ENCODE measurements at places on chromosomes 13 and 19. TPM values are rescaled to one million over a fixed set of nuclear protein-coding genes. Genes with fewer than 3 reads are reported as not detected.

TNFSF11 gene
- not detected for polyA plus RNA-seq

DOCK6 gene
- polyA plus RNA-seq, result 8.9 TPM

RASIP1 gene
- polyA plus RNA-seq, result 0.61 TPM

LRRC8E gene
- 4.1 TPM for polyA plus RNA-seq

NPAS1 gene
- polyA plus RNA-seq, result 0.36 TPM

ELANE gene
- polyA plus RNA-seq, result not detected

ZSWIM4 gene
- 3.4 TPM for polyA plus RNA-seq

LMTK3 gene
- 0.25 TPM for polyA plus RNA-seq

APC2 gene
- polyA plus RNA-seq, result 0.09 TPM

CYP2A6 gene
- polyA plus RNA-seq, result not detected

GRCh38 chr13:23658929-23659541 is 88.8 kb downstream of the TNFRSF19 start:
- DNase-seq, result no peak

DNA sequence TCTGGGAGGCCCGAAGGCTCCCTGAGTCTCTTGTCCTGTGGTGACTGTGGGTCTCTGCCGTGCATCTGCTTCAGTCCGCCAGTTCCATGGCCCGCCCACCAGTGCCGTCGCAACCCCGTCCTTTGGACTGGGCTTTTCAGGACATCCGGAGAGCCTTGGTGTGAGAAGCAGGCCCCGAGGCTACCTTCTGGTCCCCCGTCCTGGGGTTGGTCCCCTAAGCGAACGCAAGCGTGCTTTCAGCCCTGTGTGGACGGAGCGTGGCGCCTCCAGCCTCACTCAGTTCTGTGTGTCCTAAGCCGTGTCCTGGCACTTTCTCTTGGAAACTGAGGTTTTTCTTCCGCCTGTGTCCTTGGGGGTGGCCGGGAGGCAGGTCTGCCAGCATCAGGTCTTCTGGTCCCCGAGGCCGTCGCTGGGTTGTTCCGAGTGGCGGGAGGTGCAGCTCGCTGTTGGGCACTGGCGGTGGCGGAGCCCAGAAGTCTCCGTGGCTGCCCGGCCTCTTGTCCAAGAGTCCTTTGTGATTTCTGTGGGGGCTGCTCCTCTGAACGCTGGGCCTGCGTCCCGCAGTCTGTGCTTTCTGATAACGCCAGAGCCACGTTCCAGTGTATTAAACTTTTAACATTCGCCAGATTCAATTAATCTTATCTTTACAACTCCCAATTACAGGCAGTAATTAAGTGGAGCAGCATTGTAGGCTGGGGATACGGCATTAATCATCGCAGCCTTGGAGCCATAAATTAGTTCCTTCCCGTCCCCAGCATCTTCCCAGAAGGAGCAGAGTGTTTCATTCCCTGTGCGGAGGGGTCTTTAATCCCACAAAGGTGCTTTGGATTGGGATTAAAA is 99.5 kb downstream of the KDM4B start:
- no peak for DNase-seq

DNA sequence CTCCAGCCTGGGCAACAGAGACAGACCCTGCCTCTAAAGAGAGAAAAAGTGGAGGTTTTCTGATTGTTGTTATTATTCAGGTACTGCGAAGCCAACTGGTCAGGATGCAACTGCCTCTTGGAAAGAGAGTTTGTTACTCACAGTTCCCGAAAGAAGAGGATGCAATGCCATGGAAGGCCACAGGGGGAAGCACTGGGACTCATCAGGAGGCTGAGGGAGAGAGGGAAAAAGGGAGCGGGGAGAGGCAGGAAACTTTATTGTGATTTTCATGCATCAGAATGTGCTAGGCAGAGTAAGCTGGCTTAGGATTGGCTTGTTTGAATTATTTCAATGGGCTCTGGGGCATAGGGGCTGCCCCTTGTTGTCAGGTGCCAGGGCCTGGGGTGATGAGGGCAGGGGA is 27.6 kb downstream of the MYO9B start:
- no peak for DNase-seq

DNA sequence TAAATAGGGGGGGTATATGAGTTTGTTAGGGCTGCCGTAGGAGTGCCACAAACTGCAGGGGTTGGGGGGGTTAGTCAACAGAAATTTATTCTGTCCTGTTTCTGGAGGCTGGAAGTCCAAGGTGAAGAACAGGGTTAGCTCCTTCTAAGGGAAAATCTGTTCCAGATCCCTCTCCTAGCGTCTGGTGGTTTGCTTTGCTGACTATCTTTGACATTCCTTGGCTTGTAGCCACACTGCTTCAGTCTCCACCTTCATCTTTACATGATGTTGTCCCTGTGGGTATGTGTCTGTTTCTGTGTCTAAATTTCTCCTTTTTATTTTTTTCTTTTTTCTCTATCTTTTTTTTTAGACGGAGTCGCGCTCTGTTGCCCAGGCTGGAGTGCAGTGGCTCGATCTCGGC is 8.1 kb upstream of the ICAM1 start:
- no peak for DNase-seq

- no peak for DNase-seq
These were observed 2.0 kb downstream of the PTH2 start for GRCh38 chr19:49421039-49421877.

GRCh38 chr19:32652894-32653598 is 21.9 kb downstream of the ANKRD27 start:
- peak; percentile 65 for DNase-seq

- DNase-seq, result no peak
These were observed 30.4 kb upstream of the TIMM44 start for GRCh38 chr19:7973883-7974282.

DNA sequence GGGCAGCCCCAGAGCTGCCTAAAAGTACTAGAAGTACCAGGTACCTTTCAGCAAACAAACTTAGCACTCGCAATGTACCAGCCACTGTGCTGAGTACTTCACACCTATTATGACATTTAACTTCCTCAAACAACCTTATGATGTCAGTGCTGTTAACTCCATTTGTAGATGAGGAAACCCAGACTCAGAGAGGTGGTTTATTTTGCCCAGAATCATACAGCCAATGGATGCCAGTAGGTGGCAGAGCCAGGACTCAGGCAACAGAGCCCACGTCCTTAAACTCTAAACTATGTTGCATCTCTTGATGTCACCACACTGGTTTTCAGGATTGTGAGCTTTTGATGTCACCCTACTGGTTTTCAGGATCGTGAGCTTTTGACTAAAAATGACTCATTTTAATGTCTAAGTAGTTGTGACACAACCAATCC is 78.9 kb downstream of the FLT1 start:
- DNase-seq, result no peak

DNA sequence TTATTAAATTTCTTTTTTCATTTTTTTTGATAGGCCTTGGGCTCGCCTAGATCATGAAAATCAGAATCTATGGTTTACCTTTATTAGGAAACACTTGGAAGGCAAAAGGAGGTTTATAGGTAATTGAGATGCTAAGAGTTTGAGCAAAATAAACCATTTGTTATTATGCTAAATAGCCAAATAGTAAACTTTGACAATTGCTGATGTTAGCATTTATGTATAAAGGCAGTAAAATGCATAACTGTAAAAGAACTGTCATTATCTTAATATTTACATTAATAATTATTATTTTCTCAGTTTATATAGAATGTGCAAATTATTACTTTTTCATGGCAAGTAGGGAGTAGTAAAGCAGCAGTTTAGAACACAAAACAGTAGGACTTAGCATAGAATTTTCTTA is 1737.8 kb upstream of the PRR20A start:
- DNase-seq, result no peak

DNA sequence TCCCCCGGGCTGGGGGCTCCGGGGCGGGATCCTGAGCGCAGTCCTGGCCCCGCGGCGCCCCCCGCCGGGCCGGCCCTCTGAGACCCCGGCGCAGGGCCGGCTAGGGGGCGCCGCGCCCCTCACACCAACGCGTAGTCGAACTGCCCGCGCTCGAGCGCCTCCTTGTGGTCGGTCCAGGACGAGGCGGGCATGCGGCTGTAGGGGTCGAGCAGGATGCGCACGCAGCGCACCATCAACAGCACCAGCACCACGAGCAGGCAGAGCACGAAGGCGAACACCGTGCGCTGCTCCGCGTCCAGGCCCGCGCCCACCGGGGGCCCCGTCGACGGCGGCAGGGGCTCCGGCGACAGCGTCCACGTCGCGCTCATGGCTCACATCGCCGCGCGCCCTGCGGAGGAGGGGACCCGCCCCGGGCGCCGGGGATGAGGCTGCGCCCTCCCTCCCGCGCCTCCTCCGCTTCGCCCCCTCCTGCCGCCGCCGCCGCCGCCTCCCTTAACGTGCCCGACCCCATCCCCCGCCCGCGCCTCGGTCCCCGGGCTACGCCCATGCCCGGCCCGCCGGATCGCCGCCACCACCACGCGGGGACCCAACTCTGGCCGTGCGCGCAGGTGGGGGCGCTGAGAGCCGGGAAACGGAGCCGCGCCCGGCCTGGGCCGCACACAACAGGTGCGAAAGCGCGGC is 624 bp downstream of the CTXN1 start:
- no peak for DNase-seq

- peak; percentile 46 for DNase-seq
These were observed 20.1 kb upstream of the ZNRF4 start for GRCh38 chr19:5434970-5435641.

- no peak for DNase-seq
These were observed 96.9 kb downstream of the COL4A1 start for GRCh38 chr13:110209950-110210603.

- no peak for DNase-seq
These were observed 36.7 kb downstream of the CAPN12 start for GRCh38 chr19:38707512-38708114.

DNA sequence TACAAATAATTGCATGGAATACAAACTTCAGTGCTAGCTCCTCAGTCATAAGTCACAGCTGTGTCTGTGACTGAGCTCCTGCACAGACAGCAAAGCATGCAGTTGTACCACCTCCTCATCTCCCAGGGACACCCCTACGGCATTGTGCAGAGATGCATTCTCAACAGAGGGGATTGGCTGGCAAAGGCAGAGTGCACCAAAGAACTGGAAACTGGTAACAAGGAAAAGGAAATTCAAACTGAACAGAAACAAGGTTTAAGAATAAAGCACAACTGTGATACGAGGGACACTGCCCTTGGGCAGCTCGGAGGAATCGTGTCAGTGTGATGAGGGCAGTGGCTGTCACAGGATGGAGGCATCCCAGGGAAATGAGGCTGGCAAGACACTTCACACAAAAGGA is 126.1 kb upstream of the SOX1 start:
- no peak for DNase-seq

- DNase-seq, result no peak
These were observed 214.1 kb downstream of the COL4A1 start for GRCh38 chr13:110092831-110093247.

DNA sequence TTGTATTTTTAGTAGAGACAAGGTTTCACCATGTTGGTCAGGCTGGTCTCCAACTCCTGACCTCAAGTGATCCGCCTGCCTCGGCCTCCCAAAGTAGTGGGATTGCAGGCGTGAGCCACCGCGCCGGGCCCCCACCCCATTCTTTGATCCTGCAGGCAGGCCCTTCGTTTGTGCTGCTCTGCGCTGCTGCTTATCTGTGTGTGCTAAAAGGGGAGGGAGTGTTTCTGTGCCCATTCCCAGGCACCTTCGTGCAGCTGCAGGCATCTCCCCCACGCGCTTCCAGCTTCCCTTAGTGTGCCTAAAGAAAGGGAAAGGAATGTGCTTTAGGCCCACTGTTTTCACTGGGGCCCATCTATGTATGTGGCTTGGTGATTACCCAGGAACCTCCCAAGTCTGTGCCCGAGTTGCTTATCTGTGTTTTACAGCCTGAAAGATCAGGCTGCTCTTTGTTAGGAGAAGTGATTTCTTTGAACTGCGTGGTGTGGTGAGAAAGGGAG is 27.2 kb downstream of the EPN1 start:
- no peak for DNase-seq

GRCh38 chr13:112248406-112248760 is 127.8 kb upstream of the SPACA7 start:
- DNase-seq, result no peak

GRCh38 chr19:4471403-4472173 is 509 bp upstream of the HDGFL2 start:
- DNase-seq, result peak; percentile 100

DNA sequence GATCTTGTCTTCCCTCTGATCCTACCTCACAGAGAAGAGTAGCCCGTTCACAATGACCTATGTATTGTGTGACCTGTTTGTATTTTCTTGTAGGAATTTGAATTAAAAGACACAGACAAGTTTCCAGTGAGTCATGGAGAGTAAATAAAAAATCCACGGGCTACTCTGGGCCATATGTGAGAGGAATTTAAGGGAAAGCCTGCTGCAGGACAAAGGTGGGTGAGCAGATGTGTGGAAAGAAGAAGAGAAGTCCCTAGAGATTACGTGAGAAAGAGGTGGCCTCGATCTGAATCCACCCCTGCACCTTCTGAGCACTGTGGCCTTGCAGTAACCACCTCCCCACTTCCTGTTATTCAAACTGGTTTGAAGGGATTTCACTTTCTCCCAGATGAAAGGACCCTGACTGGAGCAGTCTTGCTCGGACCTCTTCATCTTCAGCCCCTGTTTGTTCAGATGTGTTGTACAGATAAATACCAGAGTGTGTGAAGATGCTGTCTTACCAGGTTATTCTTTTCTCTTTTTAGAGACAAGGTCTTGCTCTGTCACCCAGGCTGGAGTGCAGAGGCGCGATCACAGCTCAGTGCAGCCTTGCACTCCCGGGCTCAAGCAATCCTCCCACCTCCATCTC is 205.4 kb downstream of the PDS5B start:
- no peak for DNase-seq

GRCh38 chr19:37221136-37221535 is 3.1 kb downstream of the ZNF383 start:
- DNase-seq, result no peak

All from AG04450 (cell line).